ENCODE measurements at places on chromosomes 12 and 14. TPM values are rescaled to one million over a fixed set of nuclear protein-coding genes. Genes with fewer than 3 reads are reported as not detected.

Gene DAD1
- 166 TPM for total RNA-seq

Gene POLE2
- total RNA-seq = 3.8 TPM

Gene SMOC1
- total RNA-seq = 23.6 TPM

Gene LBHD2
- total RNA-seq = not detected

Gene DACT1
- total RNA-seq = not detected

Gene OR6C2
- not detected for total RNA-seq
